NCI-H748 treated with DMSO at 0.1 percent for 48 hours (cell line): ENCODE measurements at places on chromosomes 2 and 18.

GRCh38 chr18:56238576-56238975 lies 399.8 kb downstream of the TXNL1 start:
- DNase-seq: no peak

DNA sequence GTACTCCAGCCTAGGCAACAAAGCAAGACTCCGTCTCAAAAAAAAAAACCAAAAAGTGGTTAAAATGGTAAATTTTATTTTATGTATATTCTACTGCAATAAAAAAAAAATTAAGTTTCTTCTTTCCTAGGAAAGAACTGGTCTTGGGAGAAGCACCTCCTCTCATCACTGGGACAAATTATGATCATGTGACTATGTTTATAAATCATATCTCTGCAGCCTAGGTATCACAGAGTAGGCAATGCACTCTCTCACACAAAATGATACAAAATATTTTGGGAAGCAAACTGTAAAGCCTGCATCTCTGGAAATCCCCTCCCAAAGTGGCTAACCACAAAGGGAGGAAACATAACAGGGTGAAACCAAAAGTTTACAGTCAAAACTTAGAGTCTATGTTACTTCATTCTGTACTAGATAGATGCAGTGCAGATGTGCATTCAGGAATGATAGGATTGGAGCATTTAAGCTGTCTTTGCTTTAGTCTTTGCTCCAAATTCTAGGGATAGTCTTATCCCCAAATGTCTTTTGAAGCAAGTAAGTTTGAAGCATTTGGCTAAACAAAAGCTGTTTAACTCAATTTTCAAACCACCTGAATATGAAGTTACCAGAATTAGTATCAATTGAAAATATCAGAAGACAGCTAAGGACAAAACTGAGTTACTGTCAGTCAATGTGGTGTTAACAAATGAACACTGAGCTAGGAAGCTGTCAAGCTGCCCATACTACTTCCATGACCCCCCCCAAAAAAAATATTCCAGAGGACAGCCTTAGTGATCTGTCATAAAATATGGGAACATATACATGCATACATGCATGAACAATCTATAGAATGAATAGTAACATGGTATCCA lies 21.1 kb upstream of the MALT1 start:
- DNase-seq: no peak

DNA sequence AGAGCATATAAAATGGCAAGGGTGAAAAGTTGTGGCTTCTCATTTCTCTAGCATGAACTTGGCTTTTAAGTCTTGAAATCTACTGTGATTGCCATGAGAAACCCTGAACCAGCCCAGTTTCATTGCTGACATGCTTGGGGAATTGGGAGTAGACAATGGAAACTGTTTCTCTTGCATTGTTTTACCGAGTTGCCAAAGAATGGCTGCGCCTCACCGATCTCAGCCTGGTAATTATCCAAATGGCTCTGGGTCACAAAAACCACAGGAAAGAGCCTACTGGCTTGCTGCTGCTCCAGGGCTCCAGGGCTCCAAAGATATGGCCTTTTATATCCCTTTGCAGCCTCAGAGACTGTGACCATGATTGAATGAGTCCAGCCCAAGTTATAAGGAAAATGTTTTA lies 310.4 kb upstream of the NT5C1B start:
- DNase-seq: no peak

- DNase-seq: no peak
Observed at GRCh38 chr2:196750291-196750923, 49.1 kb downstream of the GTF3C3 start.

DNA sequence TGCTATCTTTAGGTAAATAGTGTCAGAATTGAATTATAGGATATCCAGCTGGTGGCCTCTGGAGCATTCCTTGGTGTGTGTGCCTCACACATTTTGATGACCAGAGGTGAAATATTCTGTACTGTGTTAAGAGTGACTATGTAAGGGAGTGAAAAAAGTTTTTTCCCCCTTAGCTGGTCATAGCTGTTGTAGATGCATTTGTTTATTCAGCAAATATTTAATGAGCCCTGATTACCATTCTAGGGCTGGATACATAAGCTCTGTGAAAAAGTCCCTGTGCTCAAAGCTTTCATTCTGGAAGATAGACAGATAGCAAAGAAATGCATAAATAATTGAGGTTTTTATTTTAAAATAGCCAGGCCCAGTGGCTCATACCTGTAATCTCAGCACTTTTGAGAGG lies 10.9 kb downstream of the TTLL4 start:
- DNase-seq: no peak

GRCh38 chr18:48303883-48304282 lies 105.3 kb downstream of the ZBTB7C start:
- no peak for DNase-seq

GRCh38 chr2:185780890-185781289 lies 42.3 kb downstream of the FSIP2 start:
- no peak for DNase-seq

- no peak for DNase-seq
Observed at GRCh38 chr2:134771313-134771801, 52.6 kb upstream of the TMEM163 start.

DNA sequence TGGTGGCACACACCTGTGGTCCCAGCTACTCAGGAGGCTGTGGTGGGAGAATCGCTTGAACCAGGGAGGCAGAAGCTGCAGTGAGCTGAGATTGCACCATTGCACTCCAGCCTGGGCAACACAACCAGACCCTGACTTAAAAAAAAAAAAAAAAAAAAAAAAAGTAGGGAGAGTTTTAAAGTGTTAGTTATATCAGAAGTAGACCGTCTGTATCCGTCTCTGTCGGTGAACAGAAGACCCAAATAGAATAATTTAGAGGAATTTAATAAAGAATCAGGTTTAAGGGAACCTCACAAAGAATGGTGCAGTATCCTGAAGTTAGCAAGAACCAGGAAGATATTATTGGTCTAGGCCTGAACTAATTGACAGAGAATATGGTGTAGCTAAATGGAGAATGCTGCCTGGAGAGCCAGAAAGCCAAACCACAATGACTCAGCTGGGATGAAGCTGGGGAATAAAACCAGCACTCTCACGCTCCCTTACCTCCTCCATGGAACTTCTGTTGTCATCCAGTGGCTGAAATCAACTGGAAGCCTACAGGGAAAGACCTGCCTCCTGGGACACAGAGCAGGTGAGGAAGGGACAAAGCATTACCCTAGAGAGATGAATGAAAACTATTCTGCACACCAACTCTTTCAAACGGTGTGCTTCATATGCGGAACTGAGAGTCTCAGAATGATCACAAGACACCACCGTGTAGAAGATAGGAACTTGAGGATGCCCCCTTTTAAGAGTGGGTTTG lies 39.1 kb upstream of the PLEKHM3 start:
- DNase-seq: no peak
